Activated T-cell treated with anti-CD3 and anti-CD28 coated beads, Interleukin-2, amount 50 U/mL, for 1 hour (primary cell): ENCODE measurements at places on chromosomes 16 and 17.

GRCh38 chr16:66754211-66754610, 2.8 kb upstream of the DYNC1LI2 start:
- no peak for DNase-seq

DNA sequence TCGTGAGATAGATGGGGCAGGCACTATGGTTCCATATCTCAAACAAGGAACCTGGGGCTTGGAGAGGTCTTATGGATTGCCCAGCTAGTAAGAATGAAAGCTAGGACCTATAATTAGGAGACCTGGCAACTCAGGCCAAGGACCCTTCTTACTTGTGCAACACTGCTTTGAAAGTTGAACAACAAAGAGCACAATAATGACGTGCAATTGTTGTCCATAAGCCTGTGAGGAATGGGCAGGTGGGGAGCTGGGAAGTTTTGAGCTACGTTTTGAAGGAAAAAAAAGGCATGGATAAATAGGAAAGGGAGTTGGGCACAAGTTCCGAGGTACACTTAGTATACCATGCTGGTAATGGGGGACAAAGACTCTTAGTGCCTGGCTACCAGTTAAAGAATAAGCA, 104.3 kb downstream of the HS3ST3B1 start:
- DNase-seq, result no peak

DNA sequence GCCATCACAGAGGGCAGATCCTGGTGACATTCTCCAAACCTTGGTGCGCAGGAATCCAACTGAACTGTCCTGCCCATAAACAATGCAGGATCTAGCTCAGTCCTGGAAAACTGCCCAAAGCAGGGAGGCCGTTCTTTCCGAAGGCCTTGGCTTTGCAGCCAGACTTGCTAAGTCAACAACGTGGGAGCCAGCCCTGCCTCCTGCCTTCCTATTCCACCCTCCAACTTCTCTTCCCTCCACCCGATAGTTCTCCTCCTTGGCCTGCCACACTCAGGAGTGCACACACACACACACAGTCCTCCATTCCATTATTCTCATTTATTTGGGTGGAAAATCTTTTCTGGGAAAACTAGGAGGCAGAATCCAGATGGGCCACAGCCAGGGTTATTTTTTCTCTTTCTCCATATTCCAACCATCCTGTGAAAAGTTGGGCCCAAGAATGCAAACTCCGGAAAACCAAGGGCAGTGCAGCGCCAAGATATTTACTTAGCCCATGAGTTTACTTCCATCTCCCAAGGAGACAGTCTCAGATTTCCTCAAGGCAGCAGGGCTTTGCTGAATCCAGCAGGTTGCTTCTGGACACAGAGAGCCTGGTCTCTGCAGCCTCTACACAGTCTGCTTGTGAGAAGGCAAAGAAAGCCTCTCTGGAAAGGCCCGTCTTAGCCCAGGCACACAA, 15.8 kb downstream of the COPRS start:
- DNase-seq, result no peak

DNA sequence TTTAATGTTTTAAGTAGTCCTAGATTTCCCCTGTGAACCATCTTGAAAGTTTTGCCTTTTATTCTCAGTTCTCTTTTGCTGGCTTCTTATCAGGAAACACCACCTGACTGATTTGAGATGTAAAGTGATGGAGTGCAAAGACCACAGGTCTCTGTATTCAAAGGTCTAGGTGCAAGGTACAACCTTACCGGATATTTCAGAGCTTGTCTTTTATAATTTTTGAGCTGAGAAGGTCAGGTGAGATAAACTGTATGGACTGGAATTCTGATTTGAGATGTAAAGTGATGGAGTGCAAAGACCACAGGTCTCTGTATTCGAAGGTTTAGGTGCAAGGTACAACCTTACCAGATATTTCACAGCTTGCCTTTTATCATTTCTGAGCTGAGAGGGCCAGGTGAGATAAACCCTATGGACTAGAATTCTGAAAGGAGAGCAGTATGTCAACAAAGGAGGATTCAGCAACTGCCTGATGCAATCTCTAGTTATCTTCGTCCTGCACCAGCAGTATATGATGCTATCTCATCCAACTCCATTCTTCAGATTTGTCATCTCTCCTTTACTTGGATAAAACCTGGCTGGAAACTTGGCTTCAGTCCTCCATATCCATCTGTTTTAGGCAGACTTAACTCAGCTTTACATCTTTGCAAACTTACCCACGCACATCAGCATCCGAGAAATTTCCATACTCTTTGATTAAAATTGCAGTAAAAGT, 64.3 kb downstream of the CENPV start:
- no peak for DNase-seq

DNA sequence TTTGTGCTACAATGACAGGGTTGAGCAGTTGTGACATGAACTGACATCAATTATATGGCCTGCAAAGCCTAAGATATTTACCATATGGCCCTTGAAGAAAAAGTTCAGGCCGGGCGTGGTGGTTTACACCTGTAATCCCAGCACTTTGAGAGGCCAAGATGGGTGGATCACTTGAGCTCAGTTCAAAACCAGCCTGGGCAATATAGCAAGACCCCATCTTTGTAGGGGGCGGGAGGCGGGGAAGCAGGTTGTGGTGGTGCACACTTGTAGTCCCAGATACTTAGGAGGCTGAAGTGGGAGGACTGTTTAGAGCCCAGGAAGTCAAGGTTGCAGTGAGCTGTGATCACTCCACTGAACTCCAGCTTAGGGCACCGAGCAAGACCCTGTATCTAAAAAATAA, 48.3 kb downstream of the STH start:
- no peak for DNase-seq

- no peak for DNase-seq
These were observed 12.9 kb downstream of the KRT39 start for GRCh38 chr17:40953881-40954280.

- no peak for DNase-seq
These were observed 1537.1 kb upstream of the GOT2 start for GRCh38 chr16:60271025-60271771.

DNA sequence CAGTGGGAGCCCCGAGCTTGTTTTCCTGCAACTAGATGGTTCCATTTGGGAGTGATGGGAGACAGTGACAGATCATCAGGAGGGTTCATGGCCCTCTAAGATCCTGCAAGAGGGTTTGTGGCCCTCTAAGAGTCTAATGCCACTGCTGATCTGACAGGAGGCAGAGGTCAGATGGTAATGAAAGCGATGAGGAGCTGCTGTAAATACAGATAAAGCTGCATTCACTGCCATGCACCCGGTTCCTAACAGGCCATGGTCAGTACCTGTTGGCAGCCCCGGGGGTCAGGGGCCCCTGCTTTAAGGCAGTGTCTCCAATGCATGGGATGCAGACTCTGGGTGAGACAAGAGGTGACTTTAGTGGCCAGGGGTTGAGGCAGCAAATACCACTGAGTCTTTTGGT, 30.8 kb downstream of the SLC12A3 start:
- DNase-seq, result no peak

DNA sequence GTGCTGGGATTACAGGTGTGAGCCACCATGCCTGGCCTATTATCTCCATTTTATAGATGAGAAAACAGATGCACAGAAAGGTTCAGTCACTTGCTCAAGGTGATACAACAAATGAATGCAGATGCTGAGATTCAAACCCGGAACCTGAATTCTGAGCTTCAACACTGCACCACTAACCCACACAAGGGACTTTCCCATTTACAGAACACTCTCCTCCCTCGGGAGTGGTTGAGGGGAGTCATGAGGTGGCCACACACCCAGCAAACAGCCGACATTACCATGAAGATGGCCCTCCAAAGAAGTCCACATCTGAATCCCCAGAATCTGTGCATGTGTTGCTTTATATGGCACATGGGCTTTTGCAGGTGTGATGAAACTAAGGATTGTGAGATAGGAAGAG, 9.1 kb downstream of the BCL7C start:
- no peak for DNase-seq

DNA sequence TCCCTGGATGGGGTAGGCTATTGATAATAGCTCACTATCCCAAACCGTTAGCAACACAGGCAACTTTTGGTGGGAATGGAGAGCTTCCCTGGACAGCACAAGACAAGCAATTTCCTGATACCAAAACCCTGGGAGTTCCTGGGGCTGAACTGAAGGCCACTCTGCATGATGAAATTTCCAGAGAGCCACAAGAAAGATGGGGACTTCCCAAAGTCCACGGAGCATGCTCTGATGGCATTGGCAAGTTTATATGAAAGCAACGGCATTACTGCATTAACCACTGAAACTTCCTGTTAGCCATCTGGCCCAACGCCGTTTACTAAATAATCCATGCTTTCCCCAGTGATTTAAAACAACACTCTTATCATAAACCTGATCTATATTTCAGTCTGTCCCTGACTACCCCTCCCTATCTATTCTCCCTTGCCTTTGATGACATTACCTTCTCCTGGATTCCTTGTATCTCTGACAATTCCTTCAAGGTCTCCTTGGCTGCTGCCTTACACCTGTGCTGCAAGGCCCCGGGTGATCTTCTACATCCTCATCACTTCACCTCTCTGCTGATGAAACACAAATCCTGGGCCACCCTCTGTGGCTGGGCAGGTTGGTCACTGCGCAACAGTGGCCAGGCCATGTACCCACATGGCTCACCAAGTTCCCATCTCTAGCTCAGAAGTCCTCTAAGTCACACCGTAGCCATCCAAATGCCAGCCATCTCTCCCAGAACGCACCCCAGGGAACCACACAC, 108.5 kb upstream of the RCVRN start:
- no peak for DNase-seq

DNA sequence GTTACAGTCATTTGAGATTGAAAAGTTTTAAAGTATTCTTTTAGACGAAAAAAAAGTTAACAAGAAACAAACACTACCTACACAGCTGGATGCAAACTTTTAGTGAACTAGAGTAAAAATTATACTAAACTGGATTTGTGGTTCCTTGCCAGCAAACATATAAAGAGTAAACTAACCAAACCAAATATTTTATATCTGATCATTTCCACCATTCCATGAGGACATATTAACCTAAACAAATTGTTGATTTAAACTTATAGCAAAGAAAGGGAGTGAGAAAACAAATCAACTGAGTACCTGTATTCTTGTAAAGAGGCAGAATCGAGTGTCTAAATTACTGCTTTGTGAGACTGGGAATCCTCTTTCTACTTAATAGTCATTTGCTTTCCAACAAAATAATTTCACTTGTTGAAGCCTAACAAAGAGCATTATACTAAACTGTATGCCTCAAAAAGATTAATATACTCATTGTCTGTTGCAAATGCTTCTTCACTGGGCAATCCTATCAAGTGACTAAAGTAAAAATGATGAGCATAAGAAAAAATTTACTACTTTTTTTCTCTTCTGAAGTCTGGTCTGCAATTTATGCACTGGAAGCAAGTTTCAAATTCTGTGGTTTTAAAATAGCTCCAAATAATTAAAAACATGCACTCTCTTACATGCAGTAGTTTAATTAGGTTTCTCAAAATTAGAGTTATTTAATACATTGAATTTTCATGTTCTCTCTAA, 37.5 kb downstream of the AKAP10 start:
- DNase-seq, result no peak

GRCh38 chr16:78206623-78207223, 107.3 kb downstream of the WWOX start:
- DNase-seq, result no peak

- no peak for DNase-seq
These were observed 1.8 kb downstream of the USP7 start for GRCh38 chr16:8961811-8962390.

DNA sequence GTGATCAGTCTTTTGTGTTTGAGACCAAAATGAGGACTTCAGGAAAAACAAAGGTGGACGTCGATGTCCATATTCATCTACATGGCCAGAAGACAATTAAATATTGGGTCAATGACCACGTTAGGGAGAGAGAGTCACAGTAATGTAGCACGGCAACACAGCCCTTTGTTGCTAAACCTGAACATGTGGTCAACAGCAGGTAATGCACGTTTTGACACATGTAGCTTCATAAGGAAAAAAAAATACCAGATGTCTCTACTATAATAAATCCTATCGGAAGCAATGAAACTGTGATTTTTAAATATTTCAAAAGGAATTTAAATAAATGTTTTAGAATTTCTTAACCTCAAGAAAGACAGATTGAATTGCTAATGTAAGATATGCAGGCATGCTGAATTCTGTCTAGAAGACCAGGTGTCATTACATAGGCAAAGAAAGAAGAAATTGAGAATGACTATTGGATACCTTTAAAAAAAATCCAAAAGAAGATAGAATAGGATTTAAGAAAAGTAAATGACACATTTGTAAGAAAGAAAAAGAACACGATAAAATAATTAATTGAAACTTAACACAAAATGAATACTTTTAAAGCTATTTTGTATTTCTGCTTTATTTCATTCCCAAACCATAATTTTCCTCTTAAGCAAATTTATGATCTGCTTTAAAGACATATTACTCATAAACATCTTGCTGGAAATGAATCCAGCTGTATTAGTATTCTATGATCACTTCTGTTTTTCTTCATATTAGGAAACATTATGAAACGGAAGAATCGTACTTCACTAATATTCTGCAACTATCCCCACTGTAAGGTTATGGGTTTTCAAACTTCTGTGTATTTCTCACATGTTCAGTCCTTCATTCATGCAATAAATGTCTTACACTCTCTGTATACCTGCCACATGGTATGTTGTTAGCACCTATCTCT, 30.1 kb downstream of the ABCA8 start:
- DNase-seq, result no peak

DNA sequence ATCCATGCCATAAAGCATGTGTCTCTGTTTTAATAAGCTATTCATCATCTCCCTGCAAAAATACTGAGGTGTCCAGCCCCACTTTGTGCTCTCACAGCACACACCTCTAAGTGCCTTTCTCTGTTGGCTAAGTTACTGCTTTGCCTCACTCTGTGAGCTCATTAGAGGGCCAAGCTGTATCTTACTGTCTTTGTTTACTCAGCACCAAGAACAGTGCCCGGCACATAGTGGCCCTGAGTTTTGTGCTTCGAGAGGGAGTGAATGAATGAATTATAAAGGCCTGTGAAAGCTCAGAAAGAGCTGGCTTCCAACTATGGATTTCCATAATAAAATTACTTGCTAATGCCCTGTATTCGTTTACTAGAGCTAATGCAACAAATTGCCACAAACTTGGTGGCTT, 50.2 kb upstream of the NOG start:
- DNase-seq, result no peak
